Hematopoietic multipotent progenitor cell treated with erythropoietin and hydrocortisone succinate and interleukin-3 and kit ligand, for 6 days (in vitro differentiated cells): ENCODE measurements at places on chromosomes 16 and 17.

DNA sequence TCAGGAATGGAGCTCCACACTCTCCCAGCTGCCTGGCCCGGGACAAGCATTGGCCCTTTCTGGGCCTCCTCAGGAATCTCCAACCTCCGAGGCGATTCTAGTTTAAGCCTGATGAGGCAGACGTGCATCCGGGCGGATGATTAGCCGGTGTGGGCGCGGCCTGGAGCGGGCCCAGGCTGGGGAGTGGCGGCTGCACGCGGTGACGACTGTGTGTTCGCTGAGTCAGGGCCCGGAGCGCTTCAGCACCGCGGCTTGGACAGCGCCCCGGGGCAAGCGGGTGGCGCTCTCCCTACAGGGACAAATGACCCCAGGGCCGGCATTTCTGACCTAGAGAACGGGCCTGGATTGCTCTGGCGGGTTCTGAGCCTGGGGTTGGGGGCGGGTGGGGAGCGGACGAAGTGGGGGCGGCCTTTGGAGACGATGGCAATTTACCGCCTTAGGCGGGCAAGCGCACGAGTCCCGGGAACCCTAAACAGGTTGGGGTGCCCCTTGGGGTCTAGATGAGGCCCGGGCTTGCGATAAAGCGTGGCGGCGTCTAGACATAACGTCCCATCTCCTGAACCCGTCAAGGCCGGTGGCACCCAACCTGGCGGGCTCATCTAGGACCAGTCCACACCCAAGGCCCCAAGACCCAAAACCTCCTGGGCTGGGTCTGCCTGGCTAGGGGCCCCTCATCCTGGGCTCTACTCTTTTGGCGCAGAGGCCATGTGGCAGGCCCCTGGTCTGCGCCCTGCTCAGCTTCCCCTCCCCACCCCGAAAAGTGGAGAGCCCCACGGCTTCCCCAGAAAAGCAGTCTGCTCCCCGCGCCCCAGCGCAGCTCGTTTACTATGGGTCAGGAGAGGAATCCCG, 22.3 kb upstream of the ZNHIT3 start:
- peak; percentile 91 for DNase-seq

GRCh38 chr17:61073799-61074513, 325.7 kb upstream of the TBX2 start:
- no peak for DNase-seq

DNA sequence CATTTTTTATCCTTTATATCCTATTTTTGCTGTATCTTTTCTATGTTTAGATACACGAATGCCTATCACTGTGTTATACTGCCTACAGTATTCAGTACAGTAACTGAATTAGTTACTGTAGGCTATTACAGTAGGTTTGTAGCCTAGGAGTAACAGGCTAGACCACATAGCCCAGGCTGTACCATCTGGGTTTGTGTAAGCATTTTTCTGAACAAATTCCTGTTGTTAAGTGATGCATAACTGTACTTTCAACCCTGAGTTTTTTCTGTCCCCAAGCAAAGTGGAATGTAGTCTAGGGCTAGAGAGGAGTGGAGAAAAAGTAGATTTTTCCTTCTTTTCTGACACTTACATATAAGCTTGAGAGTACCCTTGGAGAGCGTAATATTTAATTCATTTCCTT, 282.1 kb downstream of the HS3ST3B1 start:
- DNase-seq, result no peak

GRCh38 chr16:75000481-75001081, 1.8 kb downstream of the ZNRF1 start:
- DNase-seq, result peak; percentile 53

GRCh38 chr16:11379420-11379819, 34.2 kb downstream of the RMI2 start:
- no peak for DNase-seq

- no peak for DNase-seq
Observed at GRCh38 chr16:73605309-73605708, 557.4 kb upstream of the ZFHX3 start.

GRCh38 chr16:88569614-88569984, 604 bp upstream of the ZC3H18 start:
- DNase-seq, result no peak

DNA sequence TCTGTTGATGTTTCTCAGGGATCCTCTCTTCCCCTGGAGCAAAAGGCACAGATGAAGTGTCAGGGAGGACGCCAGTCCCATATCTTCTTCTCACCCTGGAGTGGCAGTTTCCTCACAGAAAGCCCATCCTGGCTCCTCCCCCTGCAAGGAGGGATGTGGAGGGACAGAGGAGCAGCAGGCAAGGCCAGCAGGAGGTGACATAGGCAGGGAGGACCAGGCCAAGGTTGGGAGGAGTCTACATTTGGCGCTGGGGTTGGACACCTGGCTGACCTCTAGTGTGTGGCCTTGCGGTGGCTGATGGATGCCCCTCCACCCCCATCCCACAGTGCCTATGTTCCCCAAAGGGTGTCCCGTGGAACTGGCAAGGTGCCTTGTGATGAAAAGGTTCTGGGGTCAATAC, 125.4 kb downstream of the SEC14L1 start:
- DNase-seq, result no peak

GRCh38 chr17:4766723-4767122, 5.0 kb upstream of the TM4SF5 start:
- no peak for DNase-seq

DNA sequence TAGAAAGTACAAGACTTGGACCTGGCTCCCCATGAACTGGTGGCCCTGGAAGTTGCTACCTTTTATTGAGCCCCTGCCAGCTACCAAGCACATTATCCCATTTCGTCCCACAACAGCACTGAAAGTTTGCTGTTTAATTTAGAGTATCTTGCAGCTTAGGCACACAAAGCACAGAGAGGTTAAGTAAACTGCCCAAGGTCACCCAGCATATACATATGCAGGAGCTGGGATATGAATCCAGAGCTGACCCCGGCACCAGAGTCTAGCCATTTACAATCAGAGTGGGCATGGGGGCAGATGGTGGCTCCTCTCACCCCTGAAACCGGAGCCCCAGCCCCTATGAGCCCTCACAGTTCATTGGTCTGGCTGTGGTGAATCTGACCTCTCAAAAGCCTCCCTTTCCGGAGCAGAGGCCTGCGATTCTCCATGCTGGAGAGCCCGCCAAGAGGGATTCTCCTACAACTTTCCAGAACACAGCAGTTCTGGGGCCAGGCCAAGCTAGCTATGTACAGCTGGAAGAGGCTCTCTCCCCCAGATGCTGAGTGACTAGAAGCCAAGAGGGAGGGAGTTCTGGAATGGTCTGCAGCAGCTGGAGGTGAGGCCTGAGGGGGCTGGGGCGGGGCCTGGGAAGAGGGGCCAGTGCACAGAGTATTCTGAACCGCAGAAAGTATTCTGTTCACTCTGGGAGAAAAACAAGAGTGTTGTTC, 58.3 kb downstream of the SREBF1 start:
- DNase-seq, result no peak

GRCh38 chr17:1907909-1908698, 78.3 kb downstream of the RPA1 start:
- DNase-seq, result peak; percentile 20

DNA sequence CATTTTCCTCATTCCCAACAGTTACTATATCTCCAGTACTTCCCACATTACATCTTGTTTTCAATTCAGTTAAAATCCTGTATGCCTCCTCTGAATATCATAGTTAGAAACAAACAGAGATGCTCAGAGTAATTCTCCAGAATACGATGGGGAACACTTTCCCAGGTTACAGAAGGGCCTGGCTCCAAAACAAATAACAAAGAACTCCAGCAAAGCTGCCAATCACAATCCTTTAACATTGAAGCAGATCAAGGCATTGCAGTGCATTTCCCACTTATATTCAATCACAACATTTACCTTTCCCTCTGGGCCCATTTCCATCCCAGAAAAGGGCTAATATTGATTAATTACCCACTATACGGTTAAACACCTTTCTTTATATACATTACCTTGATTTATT, 29.4 kb upstream of the PMFBP1 start:
- no peak for DNase-seq

GRCh38 chr17:40453881-40454612, 10.8 kb downstream of the IGFBP4 start:
- DNase-seq, result no peak

DNA sequence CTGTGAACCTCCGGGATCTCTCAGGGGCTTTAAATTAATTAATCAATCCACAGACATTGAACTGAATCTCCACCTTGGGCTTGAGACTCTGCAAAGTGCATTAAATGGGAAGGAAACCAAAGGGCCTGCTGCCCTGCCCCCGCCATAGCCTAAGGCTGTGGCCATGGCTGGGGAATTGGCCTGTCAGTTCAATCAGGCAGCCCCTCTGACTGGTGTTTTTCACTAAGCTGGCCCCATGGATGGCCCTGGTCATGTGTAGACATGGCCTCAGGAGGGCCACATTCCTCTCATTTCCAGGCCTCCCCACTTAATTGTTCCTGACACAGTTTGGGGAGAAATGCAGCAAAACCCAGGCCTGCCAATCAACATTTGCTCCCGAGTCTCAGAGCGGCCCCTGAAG, 499.8 kb downstream of the WWOX start:
- DNase-seq, result no peak

GRCh38 chr17:66304304-66305174, 2.1 kb downstream of the PRKCA start:
- no peak for DNase-seq

- DNase-seq, result peak; percentile 70
Observed at GRCh38 chr16:19307587-19308241, 22.2 kb downstream of the CLEC19A start.

DNA sequence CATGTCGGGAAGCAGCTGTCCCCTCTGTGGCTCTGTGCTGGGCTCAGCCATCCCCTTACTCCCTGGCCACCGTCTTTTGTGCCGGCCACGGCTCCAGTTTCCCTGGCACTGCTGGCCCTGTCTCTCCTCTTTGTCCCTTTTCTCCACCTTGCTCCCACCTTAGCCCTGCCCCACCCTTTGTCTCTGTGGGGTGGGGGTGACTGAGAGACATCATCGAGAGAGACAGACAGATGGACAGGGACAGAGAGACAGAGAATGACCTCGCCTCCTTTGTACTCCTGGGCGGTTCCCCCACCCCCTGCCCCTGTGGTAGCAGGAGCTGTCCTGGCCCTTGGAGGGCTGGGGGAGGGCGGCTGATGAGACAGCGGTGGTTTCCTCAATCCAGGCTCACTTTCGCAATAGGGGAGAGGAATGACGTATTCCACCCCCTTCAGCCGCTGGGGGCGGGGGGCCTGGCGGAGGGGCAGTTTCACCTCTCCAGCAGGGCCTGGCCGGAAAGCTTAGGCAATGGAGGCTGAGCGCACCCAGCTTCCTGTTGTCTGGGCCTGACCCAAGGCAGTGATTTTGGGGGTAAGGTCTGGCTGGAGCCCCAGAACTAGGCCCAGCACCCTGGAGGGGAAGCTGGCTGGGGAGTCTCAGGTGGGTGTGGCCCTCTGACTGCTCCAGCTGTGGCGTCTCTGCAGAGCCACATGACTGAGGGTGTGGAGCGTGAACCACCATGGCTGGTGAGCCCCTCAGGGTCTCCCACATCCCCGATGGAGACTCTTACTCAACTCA, 7.3 kb downstream of the FMNL1 start:
- DNase-seq, result peak; percentile 87

DNA sequence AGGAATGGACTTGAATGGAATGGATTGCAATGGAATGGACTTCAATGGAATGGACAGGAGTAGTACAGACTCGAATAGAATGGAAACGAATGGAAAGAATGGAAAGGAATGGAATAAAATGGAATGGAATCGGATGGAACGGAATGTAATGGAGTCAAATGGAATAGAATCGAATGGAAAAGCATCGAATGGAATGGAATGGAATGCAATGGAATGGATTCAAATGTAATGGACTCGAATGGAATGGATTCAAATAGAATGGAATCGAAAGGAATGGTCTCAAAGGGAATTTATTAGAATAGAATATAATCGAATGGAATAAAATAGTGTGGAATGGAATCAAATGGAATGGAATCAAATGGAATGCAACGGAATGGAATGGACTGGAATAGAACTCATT, 484.9 kb upstream of the WSB1 start:
- no peak for DNase-seq

DNA sequence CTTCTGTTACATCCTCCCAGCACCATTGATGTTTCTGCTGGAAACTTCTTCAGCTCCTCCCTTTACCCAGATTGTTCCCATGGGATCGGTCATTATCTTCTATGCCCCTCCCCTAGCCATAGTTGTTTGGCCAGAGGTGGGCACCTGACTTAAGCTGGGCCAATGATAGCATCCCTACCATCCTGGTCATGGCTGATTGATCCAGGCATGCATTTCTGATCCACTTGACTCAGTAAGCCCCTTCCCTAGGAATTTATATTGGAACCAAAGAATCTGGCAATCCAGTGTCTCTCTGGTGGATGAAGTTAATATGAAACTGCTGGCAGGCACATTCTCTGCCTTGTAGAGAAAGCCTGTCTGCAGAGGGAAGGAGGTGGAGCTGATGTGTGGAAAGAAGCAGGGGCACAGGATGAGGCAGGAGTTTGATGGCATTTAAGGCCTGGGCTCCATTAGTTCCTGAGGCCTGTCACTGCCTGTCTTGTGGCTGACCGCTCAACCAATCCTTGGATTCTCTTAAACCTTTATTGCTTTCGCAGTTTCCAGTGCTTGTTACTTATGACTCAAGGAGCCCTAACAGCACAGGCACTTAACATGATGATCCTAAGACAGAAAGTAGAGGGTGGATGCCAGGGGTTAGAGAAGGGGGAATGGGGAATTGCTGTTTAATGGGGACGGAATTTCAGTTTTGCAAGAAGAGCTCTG, 152.4 kb downstream of the ABCC12 start:
- no peak for DNase-seq

DNA sequence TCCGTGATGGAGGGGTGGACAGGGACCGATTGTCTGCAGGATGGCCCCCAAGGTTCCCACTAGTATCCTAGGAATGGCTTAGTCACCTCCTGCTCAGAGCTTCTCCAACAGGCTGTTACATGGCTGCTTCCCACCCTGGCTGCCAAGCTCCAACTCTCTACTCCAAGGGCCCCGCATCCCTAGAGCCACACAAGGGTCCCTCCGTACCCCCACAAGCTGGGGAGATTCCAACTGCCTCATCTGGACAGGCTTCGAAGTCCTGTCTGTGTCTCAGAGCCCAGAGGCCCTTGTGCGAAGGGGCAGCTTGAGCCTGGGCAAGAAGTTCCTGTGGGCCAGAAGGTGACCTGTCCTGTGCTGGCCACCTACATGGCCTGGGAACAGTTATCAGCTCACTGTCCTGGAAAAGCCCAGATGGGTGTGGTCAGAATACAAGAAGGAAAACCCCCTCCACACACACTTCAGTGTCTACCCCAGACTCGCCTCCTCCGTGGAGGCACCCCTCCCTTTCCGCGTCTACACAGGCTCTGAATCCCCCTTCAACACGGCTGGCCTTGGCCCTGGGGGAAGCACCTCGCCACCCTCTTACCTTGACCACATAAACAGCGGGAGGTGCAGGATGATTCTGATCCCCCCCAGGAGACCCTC, 586 bp downstream of the MEAK7 start:
- no peak for DNase-seq
